ENCODE measurements at places on chromosomes 5 and 9.
A peak's percentile ranks its signal among the peaks of the same experiment; 100 is the strongest.

DNA sequence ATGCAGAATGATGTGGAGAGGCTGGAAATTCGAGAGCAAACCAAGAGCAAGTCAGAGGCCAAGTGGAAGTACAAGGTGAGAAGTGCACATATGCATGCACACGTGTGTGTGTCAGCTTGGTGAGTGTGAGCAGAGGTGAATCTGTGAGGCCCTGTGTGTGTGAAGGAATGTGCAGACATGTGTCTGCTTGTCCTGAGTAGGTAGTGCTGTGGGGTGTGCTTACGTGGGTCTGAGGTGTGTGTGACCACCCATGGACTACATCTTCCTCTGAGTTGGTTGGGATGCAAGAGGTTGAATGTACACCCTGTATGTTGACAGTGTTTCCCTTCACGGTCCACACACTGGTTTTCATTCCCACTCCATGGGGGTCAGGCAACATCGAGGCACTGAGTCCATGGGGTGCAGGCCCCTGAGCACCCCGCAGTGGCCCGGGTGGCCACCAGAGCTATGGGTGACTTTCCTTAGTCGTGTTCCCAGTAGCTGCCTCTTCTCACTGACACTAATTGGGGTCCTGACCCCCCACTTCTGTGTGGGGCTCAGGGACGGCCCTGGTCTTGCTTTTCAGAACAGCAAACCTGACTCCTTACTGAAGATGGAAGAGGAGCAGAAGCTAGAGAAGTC, 86.7 kb downstream of the PHF2 start:
- no peak for DNase-seq

DNA sequence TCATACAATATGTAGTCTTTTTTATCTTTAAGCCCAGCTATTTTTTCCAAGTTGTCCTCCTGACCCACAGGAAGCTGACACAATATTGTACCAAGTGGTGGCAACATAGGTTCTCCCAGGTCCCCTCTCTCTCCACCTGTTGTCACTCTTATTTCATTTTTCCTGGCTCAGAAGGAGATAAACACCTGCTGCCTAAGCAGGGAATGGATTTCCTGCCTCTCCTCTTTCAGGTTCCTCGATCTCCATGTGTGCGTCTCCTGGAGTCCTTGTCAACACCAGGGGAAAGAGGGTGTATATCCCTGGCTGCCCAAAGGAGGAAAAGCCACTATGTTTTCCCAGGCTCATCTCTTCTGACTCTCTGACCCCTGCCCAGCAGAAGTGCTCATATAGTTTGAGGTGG, 81.8 kb upstream of the KLF9 start:
- no peak for DNase-seq

GRCh38 chr5:139671096-139671841, 23.1 kb downstream of the CXXC5 start:
- DNase-seq, result no peak

DNA sequence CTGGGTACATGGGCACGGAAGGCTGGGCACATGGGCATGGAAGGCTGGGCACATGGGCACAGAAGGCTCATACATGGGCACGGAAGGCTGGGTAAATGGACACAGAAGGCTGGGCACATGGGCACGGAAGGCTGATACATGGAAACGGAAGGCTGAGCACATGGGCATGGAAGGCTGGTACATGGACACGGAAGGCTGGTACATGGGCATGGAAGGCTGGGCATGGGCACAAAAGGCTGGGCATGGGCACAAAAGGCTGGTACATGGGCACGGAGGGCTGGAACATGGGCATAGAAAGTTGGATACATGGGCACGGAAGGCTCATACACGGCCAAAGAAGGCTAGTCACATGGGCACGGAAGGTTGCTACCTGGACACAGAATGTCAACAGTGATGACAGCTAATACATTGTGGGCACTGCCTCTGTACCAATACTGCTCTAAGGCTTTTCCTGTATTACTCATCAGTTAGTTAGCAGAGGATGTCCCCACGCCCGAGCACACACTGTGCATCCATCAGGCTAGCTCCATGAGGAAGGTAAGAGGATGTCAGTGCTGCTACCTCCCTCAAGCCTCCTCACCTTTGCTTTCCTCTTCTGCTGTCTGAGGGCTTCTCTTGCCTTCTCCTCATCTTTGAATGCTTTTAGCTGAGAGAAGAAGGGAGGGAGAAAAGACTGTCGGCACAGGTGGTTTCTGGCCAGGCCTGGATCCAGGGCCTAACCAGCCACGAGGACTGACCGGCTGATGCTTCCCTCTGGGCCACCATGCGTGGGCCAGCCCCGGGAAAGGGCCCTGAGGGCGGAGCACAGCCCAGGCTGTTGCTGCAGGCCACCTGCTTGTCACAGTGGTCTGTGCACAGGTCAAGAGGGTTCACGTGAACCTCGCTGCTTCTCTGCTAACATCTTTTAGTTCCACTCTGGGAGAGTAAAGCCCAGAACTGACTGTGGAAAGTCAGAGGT, 14.3 kb downstream of the GPX3 start:
- DNase-seq, result peak; percentile 33

GRCh38 chr9:135455401-135456030, 24.1 kb upstream of the PPP1R26 start:
- no peak for DNase-seq

DNA sequence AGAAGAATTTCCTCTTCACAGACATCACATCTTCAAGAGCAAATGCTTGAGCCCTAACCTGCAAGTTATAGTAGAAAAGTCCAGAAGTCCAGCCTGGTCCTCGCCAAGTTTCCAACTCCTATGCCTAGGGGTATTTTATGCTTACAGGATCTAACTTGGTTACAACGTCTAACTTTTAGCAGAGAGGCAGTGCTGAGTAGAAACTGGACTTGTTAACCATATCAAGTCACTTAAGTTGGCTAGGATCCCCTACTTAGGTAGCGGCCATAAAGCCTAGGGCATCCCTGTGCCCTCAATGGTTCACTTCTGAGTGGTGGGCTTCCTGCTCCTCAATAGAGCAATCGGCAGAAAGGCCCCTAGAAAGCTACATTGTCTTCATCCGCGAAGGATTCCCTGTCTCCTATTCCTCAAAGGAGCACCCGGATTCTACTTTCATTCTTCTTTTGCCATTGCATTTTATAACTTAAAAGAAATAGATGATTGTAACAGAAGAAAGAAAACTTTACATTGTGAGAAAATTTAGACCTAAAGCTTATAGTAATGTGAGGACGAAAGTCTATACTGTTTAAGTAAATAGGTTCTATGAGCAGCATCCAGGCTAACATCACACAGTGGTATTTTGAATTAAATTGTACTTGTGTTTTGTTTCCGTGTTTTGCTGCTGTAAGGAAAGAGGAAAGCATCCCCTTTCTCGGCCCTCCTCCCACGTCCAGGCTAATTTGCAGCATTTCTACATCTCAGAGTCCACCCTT, 1.3 kb upstream of the MTAP start:
- DNase-seq, result no peak

DNA sequence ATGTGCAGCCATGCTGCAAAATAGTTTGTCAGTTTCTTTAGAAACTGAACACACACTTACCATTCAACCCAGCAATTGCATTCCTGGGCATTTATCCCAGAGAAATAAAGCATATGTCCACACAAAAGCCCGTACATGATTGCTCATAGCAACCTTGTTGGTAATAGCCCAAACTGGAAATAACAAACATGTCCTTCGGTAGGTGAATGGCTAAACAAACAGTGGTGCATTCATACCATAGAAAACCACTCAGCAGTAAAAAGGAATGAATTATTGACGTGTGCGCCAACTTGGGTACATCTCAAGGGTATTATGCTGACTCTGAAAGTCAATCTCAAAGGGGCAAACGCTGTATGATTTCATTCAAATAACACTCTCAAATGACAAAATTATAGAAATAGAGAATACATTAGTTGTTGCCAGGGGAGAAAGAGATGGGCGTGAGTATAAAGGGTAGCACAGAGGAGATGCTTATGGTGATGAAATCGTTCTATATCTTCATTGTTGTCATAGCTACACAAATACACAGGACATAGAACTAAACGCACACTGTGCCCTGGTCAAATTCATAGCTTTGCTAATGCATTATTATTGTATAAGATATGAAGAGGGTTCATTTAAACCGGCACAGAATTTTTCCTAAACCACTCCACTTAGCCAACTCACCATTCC, 58.2 kb downstream of the DRD1 start:
- no peak for DNase-seq

DNA sequence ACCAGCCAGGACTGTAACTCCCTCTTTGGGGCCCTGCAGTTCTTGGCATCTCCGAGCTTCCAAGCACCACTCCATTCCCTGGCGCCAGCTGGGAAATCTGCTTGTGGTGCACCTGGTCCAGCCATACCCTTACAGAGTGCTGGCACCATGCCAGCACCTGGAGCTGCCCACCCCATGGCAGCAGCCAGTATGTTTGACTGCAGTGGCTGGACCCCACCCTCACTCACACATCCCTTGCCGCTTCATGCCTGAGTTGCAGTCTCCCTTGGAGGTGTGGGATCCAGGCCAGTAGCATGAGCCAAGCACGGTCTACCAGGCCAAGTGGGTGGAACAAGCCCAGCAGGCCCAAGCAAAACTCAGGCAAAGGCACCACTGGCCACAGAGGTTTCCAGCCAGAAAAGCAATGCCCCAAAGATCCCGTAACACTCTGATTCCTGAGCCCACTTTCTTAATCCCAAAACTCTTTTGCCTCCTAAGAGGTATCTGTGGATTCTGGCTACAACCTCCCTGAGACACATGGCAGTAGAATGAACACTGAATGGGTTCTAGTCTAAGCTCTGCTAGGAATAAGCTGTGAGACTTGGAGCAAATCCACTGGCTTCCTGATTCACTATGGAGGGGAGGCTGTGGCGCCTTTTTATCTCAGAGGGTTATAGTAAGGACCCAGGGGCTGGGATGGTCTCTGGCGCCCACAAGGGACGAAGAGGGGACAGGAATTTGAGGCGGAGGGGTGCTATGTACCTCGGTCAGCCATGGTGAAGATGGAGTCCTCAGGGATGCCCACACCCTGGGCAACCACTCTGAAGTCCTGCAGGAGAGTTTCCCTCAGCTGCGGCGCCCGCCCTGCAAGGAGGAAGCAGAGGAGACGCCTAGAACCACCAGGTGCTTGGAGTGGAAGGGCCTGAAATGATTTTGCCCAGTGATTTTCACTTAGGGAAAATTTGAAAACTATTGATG, 5.6 kb downstream of the AMBP start:
- no peak for DNase-seq

DNA sequence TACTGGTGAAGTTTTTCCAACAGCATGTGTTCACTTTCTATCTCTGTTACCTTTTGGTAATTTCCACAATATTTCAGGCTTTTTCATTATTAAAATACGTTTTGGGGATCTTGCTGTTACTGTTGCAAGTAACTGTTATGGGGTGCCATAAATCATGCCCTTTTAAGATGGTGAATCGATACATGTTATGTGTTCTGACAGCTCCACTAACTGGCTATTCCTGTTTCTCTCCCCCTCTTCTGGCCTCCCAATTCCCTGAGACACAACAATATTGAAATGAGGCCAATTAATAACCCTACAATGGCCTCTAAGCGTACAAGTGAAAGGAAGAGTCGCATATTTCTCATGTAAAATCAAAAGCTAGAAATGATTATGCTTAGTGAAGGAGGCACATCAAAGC, 13.1 kb upstream of the MSH3 start:
- no peak for DNase-seq

- DNase-seq, result no peak
These were observed 18.9 kb downstream of the KIF24 start for GRCh38 chr9:34310215-34310614.

DNA sequence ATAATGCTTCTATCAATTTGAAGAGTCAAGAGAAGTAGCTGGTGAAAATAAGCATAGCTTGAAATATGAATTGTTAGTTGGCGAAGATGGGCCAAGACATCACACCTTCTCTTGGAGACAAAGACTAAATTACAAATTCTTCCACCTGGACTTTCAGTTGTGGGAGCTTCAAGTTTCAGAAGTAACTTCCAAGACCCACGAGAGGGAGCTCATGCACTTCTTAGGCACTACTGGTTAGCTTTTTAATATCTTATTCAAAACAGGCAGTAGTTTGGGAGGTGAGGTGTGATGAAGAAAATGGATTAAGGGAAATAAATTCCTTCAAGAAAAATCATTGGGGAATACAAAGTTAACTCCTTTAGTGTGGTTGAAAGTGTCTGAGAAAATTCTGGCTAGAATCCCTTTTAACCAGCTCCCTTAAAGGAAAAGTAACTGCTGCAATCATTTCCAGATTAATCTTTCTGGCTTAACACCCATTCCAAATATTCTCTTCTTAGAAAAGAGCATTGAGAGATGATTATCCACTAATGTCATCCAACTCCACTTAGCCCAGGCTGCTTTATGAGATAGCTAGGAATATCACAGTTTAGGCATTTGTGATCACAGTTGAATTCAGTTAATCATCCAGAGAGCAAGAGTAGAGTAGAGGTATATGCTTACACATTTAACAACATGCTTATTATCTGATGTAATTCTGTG, 139.5 kb upstream of the DMRTA1 start:
- DNase-seq, result peak; percentile 76

GRCh38 chr5:142356349-142356715, 31.5 kb upstream of the SPRY4 start:
- DNase-seq, result no peak

- no peak for DNase-seq
These were observed 341.8 kb upstream of the KIF2A start for GRCh38 chr5:61964201-61964600.

- DNase-seq, result no peak
These were observed 125.5 kb downstream of the EPB41L4A start for GRCh38 chr5:112293587-112293986.

DNA sequence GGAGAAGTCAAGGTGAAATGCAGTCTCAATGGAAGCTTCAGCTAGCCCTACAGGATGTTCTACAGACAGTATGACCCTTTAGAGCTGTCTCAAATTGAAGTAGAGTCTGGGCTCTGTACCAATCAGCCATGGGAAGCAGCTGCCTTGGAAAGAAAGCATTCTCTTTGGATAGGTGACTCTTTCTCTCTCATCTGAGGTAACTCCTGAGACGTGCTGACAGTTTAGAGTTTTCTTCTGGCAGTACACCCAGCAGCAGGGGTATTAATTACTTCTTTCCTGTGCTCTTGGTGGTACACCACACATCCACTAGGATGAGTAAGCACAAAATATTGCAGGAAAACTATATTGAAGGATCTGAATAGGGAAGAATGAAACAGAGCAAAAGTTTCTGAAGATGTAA, 329.6 kb upstream of the RGMB start:
- no peak for DNase-seq

- DNase-seq, result peak; percentile 46
These were observed 16.1 kb downstream of the IFNE start for GRCh38 chr9:21465859-21466518.

DNA sequence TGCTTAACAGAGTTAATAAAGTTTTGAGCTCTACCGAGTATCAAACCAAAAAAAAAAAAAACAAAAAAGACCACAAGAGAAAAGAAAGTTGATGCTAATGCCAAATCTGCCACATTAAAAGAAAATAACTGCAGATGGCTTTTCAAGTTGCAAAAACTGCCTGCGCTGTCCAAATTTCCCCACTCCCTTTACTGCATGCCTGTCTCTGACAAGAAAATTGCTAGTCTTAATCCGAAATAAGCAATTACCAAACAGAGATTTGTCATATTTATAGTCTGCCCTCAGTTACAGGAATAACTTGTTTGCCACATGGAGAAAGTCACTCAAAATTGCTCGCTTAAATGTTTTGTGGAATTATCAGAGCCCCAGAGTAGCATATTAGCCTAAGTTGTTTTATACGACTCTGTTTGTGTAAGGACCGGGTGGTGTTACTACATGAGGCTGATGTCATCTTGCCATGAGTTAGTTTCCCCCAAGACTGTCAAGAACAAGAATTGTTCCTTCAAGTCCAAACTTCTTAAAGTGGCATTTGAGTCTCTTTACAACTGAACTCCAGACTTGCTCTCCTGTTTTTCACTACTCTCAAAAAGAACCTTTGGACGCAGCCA, 160.9 kb downstream of the CEP120 start:
- DNase-seq, result no peak
